ENCODE measurements at places on chromosomes 1 and 21.

GRCh38 chr21:45892156-45892915, 89.2 kb upstream of the COL6A1 start:
- no peak for DNase-seq

GRCh38 chr1:248897412-248898337, 8.4 kb upstream of the PGBD2 start:
- no peak for DNase-seq

GRCh38 chr1:174577681-174578080, 129.9 kb downstream of the GPR52 start:
- no peak for DNase-seq

DNA sequence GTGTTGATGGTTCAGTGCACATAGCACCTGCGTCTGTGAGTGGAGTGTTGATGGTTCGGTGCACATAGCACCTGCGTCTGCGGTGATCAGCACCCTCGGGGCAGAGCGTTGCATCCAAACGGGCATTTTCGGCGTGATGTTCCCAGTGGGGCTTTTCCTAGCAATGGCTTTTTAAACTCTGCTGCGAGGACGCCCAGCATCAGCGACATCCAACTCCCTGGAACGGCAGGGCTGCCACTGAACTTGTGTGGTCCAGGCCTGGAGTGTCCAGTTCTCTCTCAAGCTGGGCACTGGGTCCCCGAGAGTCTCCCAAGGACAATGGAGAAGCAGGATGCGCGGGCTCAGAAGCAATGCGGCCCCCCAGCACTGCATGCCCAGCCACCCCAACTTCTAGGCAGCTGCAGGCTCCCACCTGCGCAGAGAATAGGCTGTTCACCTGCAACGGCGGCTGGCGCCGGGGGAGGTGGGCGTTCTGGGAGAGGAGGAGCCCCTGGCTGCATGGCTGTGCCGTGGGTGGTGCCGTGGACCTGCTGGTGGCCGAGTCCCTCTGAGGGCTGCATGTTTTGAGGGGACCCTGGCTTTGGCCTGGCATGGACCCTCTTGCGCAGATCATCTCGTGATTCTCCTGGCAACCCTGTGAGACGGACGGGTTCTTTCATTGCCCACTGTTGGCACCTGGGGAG, 10.1 kb upstream of the C1orf174 start:
- DNase-seq, result no peak

GRCh38 chr21:17673261-17674020, 60.7 kb upstream of the BTG3 start:
- DNase-seq, result no peak

GRCh38 chr21:24076179-24076578, 1531.1 kb downstream of the MRPL39 start:
- DNase-seq, result no peak

DNA sequence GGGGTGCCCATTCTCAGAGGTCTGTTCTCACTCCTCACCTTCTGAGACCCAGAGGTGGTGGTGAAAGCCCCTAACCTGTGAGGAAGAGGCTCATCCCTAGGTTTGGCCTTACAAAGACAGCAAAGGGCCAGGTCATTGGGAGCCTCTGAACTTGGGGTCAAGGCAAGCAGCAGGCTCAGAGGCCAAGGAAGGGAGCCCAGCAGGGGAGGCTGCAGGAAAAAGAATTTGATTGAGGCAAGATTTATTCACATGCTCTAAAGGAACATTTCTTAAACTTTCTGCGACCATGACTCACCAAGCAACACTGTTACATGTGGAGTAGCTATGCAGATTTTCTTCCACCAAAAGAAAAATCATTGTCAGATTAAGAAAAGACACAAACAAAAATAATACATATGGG, 132.5 kb upstream of the SYT6 start:
- DNase-seq, result no peak

GRCh38 chr1:156859523-156860112, 701 bp upstream of the INSRR start:
- DNase-seq, result no peak

DNA sequence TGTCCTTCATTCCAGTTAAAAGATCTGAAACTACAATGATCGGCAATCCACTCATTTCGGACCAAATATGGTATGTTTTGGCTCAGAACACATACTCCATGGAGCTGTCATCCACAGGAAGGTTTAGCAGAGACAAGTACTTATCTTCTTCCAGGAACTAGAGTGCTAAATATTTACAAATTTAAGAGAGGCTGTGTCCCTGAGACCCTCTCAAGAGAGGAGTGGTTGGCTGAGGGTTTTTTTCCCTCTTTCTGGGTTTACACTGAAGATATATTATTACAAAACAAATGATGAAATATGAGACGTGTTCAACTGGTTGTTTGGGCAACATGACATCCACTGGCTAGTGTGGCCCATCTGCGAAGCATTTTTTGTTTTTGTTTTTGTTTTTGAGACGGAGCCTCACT, 25.9 kb upstream of the NID1 start:
- no peak for DNase-seq

DNA sequence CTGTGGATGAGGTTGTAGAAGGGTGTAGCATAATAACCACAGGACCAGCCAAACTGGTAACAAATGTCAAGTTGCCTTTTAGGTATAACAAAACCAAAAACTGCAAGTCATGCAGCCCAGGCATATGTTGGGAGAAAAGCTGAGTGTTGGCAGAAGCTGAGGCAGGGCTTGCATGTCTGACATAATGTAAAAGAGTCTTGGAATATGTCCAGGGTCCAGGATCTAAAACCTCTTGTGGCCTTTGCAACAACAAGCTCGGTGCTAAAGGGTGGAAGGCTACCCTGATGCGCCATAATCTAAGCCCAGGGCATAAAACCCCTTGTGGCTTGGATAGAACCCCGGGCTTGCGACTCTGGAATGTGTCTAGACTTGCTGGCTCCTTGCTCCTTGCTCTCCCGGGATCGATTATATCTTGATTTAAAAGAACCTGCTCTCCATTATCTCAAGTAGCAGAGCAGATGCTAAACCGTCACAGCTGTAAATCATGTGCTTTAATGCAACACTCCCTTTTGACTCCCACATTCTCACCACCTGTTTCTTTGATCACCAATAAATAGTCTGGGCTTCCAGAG, 26.5 kb upstream of the SLC35A3 start:
- no peak for DNase-seq

DNA sequence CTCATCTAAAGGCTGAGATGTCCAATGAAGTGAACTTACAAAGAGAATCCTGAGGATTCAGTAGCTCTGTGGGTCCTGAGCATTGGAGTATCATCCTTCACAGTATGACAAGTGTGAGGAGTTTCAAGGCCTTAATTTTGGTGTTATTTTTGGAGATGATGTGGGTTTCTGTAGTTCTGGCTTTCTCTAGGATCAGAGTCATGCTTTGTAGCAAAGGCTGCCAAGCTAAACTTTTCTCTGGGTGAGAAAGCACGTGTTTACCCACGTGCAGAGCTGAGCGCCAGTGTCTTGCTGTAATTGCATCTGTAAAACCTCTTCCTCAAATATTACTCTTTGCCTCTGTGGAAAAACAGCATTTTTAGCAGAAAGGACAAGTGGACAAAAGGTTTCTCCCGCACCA, 387.8 kb upstream of the LYPLAL1 start:
- no peak for DNase-seq

- DNase-seq, result no peak
Observed at GRCh38 chr1:211135342-211135950, 1.5 kb upstream of the KCNH1 start.

- no peak for DNase-seq
Observed at GRCh38 chr1:14403961-14404645, 194.4 kb upstream of the KAZN start.

- no peak for DNase-seq
Observed at GRCh38 chr21:41833497-41834115, 45.5 kb downstream of the PRDM15 start.

GRCh38 chr1:42335809-42336518, 929 bp upstream of the FOXJ3 start:
- DNase-seq, result no peak

DNA sequence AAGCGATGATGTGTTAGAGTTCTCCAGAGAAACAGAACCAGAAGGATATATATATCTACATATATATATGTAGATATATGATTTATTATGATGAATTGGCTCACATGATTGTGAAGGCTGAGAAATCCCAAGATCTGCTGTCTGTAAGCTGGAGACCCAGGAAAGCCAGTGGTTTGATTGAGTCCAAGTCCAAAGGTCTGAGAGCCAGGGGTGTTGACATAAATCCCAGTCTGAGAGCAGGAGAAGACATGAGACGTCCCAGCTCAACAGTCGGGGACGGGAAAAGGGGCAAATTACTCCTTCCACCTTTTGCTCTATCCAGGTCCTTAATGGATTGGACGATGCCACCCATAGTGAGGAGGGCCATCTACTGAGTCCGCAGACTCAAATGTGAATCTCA, 126.6 kb downstream of the PRDM2 start:
- DNase-seq, result no peak

All from stimulated activated CD8-positive, alpha-beta memory T cell treated with anti-CD3 and anti-CD28 coated beads, Interleukin-4, amount 100 ng/mL, for 1 hour (primary cell).